Stimulated activated CD8-positive, alpha-beta memory T cell treated with anti-CD3 and anti-CD28 coated beads, Interleukin-15, amount 100 ng/mL, for 4 hours (primary cell): ENCODE measurements at places on chromosomes 16 and 17.
A peak's percentile ranks its signal among the peaks of the same experiment; 100 is the strongest.

GRCh38 chr17:77286641-77287431, 146.1 kb downstream of the SEC14L1 start:
- DNase-seq, result no peak

- DNase-seq, result no peak
Measured at GRCh38 chr16:53952215-53953208, 248.6 kb downstream of the FTO start.

DNA sequence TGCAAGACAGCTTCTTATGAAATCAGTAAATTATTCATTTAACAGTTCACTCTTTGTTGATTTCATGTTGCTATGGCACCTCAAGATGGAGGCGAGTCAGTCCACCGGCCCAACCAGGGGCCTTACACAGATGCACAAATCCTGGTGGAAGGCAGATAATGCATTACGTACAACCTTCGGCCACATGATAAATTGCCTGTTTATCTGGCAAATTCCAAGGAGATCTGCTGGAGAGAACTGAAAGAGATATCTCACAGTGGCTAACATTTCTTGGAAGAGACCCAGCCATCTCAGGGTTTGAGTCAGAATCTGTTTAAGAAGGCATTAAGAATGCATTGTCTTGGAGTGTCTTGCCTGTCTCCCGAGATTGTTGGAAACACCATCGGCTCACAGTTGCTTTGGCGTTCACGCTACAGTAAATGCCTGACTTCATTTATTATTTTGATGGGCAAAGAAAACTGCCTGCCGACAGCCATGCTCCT, 225.6 kb downstream of the MSI2 start:
- DNase-seq, result no peak

GRCh38 chr17:31310886-31311285, 3.0 kb downstream of the EVI2B start:
- DNase-seq, result no peak

- DNase-seq, result no peak
Measured at GRCh38 chr16:55255733-55256282, 68.2 kb upstream of the IRX6 start.

- DNase-seq, result no peak
Measured at GRCh38 chr17:71168053-71168741, 952.6 kb upstream of the SOX9 start.

GRCh38 chr16:22300427-22301071, 3.3 kb downstream of the POLR3E start:
- no peak for DNase-seq

DNA sequence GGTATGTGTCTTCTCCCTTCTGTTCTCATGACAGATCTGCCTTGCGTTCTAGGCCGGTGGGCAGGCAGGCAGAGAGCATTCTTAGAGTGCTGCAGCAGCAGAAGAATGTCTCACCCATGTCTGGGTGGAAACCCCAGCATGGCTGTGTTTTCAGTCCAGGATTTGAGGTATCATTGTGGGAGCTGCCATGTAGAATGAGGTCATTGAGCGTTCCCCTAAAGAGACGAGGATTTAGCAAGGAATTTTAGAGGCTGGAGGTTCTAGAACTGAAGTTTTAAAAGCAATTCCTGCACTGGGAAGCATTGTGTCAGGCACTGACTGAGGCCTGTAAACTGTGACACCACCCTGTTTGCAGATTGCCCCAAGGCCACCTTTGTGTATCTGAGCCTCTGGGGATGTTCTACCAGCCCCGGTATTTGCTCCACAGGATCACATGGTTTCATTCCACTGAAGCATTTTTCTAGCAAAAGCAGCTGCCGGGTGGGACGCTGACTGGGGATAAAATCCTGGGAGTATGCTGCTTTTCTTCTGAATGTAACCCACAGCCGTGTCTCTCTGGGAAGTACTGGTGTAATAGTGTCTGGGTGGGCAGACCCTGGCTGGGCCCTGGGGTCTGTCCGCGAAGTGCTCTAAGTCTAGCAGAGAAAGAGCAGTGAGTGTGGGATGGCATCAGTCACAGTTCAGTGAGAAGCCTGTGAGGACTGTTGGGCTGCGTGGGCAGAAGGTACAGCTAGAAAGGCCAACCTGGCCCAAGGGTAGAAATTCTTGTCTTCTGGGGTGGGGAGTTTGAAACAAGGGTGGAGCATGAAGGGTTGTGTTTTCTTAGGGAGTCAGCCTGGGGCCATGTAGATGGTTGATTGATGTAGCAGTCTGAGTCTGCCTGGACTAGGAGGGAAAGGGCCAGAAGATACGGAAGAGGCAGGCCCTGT, 30.2 kb downstream of the PLCD3 start:
- no peak for DNase-seq

DNA sequence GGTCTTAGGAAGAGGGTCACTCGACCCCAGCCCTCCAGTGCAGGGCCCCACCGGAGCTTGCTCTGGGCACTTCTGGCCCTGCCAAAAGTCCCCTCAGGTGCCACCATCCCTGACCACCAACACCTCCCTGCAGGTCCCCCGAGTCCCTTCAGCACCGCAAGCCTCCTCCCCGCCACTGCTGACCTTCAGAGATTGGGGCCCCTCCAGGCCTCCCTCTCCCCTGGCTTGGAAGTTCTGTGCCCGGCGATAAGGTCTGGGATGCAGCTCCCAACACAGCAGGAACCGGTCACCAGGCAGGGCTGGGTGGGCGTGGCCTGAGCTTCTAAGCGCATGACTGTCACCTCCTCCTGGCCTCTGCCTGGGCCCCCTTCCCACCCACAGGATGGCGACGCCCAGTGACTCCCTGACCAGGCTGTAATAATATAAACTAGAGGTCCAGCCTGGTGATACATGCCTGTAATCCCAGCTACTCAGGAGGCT, 11.2 kb downstream of the PIEZO1 start:
- no peak for DNase-seq

DNA sequence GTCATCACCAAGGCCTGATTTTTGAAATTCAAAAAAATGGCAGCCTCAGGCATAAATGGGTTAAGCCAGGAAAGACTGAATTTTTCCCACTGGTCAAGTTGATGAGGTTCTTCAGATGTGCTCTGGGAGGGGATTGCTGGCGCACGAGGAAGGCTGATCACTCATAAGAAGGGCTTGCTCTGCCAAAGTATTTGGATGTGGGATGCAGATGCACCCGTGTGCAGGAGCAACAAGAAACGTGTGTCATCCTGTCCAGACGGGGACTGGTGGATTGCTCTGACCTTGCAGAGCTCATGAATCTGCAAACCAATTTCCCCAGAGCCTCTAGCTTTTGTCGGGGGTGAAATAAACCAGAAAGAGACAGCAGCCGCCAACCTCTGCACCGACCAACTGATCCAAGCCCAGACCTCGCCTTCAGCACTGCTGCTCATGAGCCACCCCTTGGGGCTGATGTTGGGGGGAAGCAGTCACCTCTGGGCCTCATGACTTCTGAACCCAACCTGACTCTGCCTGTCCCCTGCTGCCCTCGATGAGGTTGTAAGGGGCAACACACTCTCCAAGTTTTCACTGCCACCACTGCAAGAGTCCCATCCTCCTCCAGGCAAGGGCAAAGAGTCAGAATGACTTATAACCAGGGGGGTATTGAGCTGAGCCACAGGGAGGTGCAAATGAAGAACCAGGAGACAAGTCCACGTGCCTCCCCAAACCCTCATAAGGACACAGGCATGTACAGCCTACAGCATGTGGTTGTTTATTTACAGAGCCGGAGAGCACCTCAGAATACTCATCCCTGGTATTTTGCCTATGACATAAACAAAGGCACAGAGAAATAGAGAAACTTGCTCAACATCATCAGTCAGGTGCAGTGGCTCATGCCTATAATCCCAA, 452.0 kb downstream of the SOX9 start:
- DNase-seq, result no peak

DNA sequence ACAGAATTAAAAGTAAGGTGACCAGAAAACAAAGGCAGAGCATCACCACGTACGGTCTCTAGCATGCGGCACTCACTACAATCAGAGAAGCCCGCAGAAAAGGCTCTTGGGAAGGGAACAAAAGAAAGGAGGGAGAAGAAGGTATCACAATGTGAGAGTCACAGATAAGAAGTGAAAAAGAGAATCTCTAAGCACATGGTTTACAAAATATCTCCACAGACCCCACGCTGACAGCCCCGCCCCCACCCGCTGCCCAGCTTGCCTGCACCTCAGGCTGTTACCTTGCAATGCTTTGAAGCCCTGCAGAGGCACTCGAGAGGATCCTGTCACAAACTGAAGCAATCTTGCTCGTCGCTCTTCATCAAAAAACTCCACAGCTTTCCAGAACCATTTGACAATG, 40.5 kb downstream of the CEP95 start:
- DNase-seq, result no peak

GRCh38 chr16:30780549-30780948, 6.5 kb downstream of the ZNF629 start:
- DNase-seq, result no peak

DNA sequence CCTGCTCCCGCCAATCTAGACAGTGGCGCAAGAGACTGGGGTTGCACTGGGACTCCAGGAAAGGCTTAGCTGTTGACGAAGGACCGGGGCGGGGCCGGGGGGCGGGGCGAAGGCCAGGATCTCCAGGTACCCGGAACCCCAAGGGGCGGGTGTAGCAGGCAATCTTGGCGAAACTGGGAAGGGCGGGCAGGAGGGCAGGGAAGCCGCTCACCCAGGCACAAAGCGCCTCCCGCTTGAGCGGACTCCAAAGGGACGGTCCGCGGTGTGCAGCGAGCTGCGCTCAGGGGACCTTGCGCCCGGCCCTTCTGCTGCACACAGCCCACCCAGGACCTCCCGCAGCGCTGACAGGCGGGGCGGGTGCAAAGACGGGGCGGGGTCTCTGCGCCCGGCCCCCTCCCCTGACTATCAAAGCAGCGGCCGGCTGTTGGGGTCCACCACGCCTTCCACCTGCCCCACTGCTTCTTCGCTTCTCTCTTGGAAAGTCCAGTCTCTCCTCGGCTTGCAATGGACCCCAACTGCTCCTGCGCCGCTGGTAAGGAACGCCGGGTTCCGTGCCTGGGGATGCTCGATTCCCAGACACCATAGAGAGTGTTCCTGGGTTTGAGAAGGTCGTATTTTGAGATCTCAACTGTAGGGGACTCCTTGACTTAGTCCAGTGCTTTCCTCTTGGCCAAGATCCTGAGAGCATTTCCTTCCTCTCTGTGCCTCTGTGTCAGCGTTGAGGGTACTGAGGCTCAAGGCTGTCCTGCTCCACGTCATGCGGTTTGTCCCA, at the start of gene MT1F:
Gene MT1F, plus strand, starts transcription at position 405 of the 772 bp plus-strand sequence. Its CDS starts 100 bp downstream, at position 505.
- peak; percentile 44 for DNase-seq

DNA sequence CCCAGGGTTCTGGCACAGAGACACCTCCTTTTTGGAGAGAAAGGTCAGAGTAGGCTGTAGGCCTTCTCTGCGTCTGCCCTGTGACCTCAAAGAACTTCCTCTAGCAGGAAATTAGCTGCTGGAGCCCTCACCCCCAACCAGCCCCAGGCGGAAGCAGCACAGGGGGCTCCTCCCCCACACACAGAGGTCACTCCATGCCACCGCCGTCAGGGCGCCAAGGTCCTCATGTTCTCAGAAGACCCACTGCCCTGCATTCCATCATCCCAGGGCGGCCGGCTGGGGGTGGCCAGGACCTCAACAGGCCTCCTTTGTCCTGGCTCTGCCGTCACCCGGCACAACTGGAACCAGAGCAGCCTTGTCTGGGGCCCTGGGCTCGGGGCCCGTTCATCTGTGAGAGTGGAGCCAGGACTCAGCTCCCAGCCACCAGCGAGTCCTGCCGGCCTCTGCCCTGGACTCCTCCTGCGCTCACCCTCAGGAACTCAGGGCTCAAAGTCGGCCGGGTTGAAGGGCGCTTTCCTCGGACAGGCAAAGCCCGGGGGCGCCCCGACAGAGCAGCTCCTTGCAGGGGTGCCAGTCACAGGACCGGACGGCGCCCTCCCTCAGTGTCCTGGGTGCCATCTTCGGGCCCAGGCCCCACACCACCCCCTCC, 1.2 kb downstream of the TMC6 start:
- no peak for DNase-seq

- no peak for DNase-seq
Measured at GRCh38 chr16:85327731-85328675, 215.7 kb upstream of the CIBAR2 start.

DNA sequence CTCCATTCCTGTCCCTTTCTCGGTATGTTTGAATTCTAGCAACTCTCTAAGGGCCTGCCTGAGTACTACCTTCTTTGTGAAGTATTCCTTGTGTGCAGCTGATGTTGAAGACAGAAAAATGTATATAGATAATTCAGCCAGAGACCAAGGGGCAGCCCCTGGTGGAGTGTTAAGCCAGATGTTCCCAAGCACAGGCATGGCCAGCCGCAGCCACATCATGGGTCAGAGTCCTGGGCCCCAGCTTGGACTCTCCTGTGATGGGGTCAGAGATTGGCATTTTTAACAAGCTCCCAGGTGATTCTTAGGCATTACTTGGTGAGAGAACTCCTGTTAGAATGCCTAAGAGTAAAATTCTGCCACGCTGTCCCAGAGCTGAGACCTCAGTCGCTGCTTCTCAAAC, 100.8 kb downstream of the IRF8 start:
- no peak for DNase-seq

DNA sequence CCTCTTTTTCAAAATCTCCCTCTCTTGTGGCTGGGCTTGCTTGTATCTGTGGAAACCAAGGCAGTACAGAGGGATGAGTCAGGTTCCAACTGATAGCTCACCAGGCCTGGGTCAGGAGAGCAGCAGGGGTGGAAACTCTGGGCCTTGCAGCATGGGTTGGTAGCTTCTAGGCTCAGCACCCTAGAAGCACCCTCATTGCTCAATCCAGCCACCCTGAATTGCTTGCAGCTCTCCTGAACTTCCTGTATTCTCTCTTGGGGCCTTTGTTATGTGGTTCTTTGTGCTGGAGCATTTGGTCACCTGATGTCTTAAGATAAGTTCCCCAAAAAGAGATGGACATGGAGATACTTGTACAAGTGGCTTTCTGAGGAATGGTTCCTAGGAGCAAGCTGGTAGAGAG, 169.4 kb downstream of the IRX5 start:
- DNase-seq, result no peak

- no peak for DNase-seq
Measured at GRCh38 chr17:4074831-4075495, 67.9 kb downstream of the ZZEF1 start.

GRCh38 chr16:84397090-84397489, 28.8 kb downstream of the ATP2C2 start:
- DNase-seq, result no peak

DNA sequence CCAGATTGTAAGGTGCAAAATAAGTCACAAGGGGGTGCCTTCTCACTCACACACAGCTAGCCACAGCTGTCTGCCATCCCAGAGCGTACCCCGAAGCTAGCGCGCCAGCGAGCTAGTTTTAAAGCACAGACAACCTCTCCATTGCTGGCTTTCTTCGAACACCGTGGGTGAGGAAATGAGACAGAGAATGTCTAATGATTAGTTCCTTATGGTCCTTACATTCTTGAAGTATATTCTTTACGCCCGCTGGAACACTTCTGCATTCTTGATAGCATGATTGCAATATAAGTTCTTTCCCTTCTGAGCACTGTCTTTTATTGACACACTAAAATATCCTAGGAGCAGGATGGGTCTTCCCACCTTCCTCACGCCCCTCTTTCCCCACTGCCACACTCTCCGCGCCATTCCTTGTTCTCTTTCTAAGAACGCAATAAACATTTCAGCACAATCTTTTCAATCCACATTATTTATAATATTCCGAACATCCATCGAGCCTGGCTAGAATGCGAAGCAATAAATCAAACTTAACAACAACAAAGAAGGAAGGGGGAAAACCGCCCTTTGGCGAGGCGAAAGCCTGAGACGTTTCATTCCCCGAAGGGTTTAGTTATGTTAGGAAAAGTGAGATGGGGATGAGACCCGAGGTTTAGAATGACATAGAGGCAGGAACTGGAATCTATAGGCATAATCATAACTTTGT, 251.3 kb downstream of the NTN1 start:
- DNase-seq, result no peak
